ENCODE measurements at places on chromosomes 7 and 10.

DNA sequence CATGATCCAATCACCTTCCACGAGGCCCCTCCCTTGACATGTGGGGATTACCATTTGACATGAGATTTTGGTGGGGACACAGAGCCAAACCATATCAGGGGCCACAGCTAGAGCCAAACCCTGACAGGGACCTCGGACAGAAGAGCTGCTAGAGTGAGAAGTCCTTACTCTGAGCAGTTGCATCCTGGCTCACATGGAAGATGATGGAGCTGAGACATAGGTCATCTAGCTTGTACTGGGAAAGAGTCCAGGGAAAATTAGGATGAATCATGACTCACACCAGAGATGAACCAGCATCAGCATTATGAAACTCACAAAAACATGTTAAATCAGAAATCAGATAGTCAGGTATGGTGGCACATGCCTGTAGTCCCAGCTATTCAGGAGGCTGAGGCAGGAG is 12.8 kb upstream of the FMC1 start:
- peak; percentile 76 for DNase-seq

DNA sequence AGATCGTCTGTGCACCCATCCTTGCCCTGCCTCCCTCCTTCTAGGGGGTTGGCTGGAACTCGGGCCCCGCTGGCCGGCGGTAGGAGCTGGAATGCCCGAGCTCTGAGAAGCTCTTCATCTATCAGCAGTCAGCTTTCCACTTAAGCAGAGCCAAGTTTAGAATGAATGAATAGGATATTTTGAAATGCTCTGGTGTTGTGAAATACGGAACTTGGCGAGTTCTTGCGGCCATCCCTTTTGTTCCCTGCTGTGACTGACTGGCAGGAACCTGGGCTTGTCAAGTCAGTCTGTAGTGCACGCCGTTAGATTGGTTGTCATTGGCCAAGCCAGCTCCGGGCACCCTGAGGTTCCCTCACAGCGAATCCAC is 33.3 kb downstream of the FOXK1 start:
- DNase-seq: no peak

DNA sequence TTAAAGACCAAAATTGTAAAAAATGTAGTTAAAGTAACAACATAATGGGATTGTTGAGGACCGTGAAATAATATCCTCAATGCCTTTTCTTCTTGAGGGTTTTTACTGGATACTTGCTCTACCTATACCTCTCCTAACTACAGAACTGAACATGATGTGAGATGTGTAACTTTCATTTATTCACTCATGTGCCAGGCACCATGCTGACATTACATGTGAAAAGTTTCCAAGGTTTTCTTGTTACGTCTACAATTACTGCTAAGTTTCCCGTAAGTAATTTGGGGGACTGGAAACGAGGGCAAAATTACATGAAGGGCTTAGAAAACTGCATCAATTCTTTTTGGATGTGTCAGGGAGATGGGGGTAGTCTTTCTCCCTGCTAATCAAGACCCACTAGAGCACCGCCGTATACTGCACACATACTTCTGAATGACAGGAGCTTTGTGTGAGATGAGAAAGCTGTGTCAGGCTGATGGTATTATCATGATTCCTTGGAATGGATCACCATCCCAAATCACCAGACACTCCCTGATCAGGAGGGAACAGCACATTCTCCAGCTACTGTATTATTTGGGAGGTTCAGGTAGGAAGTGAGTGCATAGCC is 41.8 kb downstream of the PTPRZ1 start:
- no peak for DNase-seq

GRCh38 chr7:16688249-16688648 is 42.3 kb downstream of the BZW2 start:
- peak; percentile 60 for DNase-seq

DNA sequence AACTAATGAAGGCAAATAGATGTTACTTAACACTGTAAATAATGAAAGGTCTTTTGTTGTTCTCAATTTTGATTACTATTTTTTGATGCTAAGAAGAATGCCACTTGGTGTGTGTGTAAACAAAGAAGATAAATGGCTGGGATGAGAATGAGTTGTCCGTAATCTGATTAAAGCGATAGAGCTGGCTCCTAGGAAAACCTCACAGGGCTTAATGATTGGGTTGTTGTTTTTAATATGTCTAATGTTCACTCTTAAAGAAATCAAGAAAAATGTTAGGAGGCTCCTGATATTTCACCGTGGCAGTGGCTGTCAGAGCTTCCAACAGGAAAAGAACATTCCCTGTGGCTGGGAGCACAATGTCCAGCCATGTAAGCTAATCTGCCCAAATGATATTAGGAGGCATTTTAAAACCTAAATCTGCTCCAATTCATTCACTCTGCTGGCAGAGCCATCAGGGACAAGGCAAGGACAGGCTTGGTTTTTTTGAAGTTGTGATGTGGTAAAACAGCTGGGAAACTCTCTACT is 243.9 kb downstream of the SNX10 start:
- DNase-seq: no peak

DNA sequence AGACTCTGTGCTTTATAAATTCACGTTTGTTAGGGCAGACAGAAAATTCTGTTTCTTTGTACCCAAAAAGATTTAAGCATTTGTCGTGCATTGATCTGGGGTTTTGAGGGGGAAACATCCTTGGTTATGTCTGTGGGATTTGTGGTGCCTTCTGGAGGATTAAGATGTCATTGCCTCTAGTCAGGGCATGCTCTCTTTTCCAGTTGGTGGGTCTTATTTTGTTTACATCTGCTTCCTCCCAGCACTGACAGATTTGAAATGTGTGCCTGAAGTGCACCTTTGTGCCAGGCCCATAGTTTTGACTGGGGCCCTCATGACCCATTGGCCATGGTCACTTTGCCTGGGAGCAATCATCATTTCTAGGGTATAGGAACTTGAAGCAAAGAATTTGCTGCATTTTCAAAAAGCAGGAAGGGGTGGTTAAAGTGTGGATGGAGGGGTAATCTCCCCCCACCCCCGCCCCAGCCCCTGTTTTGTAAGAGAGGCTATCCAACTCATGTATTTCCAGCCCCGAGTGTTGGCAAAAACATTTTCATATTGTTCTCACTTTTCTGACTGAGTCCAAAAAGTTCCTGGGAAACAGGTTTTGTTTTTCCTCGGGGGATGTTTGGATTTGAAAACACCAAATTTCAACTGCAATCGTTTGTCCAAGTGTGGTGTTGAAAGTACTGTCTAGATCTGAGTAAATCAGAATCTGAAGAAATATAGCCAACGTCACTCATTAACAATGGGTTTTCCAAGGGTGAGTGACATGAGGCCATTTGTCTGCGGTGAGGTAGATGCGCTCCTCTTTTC is 388.2 kb upstream of the GALNT17 start:
- DNase-seq: no peak

- DNase-seq: no peak
Observed at GRCh38 chr7:109127145-109127544, 557.5 kb downstream of the DNAJB9 start.

DNA sequence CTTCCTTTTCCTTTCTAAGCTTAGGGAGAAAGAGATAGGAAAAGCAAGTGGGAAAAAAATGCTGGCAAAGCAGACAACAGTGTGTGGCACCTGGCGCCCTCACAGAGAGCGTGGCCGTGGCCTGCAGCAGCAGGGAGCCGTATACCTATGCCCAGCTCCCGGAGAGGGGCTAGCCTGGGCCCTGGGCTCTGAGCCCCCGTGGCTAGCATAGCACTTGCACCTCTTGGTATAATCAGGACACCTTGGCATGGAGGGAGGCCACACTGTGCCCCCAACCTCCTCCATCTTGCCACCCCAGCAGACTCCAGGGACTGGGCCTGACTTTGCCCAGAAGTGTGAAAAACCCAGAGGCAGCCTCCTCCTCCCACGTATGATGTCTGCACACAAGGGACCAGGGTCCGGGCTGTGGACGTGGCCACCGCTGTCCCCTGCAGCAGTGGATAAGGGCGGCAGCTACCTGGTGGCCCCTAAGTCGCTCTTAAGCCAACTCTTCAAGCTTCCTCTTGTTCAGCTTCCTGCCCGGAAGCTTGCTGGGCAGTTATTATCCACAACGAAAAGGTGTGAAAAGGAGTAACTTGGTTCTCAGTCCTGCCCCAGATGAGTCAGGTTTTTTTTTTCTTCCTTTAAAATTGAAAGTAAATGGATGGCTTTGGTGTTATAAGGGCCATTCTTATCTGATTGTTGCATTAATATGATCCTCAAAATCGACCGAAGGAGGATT is 249.1 kb upstream of the PITRM1 start:
- no peak for DNase-seq

- no peak for DNase-seq
Observed at GRCh38 chr7:72435925-72436480, 23.9 kb upstream of the CALN1 start.

GRCh38 chr7:148142660-148143248 is 447.8 kb upstream of the C7orf33 start:
- DNase-seq: peak; percentile 21

DNA sequence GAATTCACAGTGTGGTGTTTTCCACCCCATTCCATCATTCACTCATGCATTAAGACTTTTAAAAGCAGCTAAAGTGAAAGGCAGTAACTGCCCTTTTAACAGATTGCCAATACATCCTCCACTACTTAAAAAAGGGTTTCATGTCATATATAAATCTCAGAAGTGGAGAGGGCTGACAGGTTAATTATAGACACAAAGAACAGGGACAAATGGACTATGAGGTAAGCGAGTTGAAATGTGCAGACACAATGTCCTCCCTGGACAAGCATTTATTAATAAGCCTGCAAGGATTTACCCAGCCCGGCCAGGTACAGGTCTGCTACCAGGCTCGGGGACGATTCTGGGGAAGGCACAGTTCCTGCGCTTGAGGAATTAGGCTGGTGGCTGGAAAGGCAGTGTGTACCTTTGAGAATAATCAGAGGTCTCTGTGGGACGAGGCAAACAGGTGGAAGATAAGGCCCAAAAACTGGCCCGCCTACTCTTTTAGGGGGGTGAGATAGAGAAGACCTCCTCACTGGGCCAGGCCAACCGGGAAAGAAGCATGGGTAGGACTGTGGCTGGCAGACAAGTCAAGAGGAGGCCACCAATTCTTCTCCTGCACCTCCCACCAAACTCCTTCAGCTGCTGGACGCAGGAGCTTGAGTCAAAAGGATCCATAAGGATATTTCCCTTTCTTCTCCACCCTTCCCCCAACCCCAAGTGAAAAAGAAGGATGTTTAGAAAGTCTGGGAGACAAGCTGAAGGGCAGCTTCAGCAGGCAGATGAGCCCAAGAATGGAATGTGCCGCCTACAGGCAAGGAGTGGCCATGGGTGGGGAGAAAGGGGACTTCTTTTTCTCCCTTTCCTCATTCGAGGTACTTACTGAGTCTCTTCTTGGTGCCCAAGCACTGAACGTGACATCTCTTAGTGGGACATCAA is 1.5 kb downstream of the PDLIM1 start:
- DNase-seq: peak; percentile 24

- no peak for DNase-seq
Observed at GRCh38 chr10:128812000-128812399, 655.0 kb upstream of the MGMT start.
